Skeletal muscle cell (primary cell): ENCODE measurements at places on chromosomes 1 and 21.
A peak's percentile ranks its signal among the peaks of the same experiment; 100 is the strongest.

- DNase-seq: no peak
Measured at GRCh38 chr1:163291461-163291860, 30.3 kb upstream of the NUF2 start.

- DNase-seq: no peak
Measured at GRCh38 chr1:45785583-45785982, 17.8 kb upstream of the MAST2 start.

DNA sequence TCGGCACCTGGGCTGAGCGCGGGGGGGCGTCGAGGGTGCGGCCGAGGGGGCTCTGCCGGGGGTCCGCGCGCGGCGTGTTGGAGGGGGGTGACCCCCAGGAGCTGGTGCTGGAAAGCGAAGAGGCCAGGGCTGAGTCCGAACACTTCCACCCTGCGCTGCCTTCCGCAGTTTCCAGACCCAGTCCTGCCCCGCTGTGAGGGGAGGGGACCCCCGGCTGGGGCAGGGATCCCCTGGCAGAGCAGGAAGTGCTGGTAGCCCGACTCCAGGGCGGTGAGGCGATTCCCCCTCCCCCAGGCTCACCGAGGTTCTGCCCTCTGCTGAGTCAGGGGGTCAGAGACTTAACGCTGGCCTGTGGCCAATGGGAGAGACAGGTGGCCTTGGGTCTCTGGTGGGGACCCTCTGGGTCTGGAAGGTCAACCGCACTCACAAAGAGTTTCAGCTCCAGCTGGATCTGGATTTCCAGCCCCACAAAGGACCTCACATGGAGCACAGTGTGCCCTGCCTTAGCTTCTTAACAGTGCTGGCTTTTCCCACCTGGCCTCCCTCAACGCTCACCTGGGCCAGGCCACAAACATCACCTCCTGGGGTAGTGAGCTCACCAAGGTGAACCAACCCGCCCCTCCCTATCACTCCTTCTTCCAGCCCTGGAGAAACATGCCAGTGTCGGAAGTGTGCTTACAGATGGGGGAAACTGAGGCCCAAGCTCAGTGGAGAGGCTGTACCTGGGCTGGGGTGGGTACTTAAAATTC lies 39.8 kb upstream of the SYNC start:
- DNase-seq: no peak

DNA sequence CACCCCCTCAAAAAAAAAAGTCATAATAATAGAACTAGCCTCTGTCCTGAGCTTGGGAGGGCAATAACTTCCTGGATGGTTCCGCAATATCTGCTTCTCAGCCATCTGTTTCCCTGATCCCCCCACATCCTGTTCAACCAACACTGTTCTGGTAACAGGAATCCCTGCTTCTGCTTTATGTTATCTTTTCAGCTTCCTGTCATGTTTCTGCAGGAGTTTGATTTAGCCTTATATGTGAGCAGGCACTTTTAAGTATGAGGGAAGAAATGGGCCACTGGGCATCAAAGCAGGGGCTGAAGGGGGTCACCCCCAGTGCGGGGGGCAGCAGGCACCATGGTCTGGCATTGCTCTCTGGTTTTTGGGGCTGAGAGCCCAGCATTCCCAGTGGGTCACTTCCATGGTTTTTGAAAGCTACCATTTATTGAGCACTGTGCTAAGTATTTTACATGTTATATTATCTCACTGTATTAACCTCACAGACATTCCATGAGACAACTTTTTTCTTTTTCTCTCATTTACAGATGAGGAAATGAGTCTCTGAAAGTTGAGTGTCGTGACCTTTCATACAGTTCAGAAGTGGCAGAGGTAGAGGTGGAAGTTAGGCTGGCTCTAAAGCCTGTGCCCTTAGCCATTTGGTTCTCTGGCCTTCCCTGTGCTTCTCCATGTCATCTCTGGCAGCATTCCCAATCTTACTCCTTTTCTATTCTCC lies 61.9 kb downstream of the DNTTIP2 start:
- peak; percentile 75 for DNase-seq

- DNase-seq: no peak
Measured at GRCh38 chr1:208156741-208157140, 87.4 kb downstream of the PLXNA2 start.

DNA sequence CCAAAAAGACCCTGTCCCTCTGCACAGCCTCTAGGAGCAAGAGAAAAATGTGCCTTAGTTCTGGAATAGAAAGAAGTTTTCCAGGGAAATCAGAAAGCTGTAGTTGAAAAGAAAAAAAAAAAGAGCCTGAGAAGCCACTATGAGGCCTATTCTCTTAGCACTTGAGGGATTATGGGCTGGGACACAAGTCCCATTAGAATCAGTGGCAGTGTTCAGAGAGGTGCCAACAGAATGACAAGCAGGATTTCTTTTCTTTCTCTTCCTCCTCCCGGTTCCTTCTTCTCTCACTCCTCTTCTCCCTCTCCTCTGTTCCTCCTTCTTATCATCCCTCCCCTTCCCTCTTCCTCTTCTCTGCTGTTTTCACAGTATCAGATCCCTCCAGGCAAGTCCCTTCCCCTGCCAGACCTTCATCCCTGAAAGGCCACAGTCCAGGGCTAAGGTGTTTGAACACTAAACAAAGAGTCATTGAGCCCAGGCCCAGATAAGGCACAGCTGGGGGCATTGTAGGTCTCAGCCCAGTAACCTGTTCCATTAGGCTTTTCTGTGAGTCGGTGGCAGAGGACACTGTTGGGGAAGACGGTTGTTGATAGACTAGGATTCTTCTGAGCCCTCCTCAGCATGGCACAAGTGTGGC lies 64.7 kb upstream of the LPGAT1 start:
- no peak for DNase-seq

GRCh38 chr1:155301342-155301841 lies at the start of gene PKLR:
PKLR (minus strand) TSS chr1:155301438; CDS start chr1:155301395, 43 bp downstream.
- no peak for DNase-seq

- no peak for DNase-seq
Measured at GRCh38 chr1:185567440-185567839, 166.8 kb upstream of the HMCN1 start.

DNA sequence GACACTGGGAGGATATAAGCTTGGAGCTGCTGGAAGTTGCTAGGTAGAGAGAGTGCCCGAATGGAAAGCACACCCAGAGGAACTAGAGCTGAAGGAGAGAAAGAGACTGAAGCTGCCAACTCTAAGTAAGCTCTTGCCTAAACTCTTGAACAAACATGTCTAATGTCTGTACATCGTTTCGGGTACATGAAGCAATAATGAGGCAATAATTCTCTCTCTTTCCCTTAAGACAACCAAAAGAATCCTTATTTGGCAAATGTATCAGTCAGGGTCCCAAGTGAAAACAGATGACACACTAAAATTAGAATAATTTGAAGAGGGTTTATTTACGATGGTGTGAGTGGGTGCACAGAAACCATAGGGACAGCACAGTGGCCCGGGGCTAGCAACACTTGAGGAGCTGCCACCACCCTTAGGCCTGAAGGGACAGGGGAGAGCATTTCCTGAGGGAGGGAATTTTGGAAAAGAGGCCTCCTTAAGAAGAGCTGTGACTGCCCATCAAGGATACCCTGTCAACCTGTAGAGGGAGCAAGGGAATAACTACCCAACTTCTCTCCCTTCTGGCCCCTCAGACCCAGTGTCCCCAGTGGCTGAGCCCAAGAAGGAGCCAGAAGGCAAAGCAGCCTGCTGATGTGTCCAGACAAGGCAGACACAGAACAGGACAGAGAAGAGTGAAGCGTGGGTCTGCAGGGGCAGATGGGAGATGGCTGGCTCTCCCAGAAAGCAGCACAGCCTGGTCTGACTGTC lies 36.1 kb upstream of the KHDRBS1 start:
- DNase-seq: peak; percentile 85

DNA sequence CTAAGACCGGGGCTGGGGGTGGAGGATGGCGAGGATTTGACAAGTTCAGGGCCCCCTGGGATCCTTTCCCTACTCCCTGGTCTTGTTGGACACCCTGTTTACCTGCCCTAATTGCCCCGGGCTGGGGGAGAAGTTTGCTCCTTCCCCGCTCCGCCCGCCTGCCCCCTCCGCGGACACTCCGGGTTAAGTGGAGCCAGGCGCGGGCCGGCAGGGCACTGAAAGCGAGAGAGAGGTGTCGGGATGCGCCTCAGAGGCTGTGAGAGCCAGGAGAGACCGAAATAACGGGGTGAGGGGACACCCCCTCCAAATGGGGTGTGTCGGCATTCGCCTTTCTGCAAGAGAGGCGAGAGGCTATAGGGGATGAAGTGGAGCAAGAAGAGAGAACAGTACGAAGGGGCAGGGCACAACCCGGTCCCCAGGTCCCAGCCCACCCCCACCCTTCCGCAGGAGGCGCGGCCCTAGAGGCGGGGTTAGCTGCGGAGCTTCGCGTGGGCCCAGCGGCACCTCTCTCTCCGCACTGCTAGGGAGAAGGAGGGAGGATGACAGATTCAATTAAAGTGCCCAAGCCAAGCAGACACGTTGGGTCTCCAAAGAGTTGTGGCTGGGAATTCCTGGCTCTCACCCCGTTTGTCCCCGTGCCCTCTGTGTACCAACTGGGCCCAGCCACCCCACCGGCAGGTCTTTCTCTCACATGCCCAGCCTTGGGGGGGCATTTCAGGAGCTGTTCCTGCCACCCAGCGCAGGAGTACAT lies 3.8 kb downstream of the EFNA3 start:
- DNase-seq: no peak
